ENCODE measurements at places on chromosomes 4 and X. TPM values are rescaled to one million over a fixed set of nuclear protein-coding genes. Genes with fewer than 3 reads are reported as not detected.
A peak's percentile ranks its signal among the peaks of the same experiment; 100 is the strongest.

DNA sequence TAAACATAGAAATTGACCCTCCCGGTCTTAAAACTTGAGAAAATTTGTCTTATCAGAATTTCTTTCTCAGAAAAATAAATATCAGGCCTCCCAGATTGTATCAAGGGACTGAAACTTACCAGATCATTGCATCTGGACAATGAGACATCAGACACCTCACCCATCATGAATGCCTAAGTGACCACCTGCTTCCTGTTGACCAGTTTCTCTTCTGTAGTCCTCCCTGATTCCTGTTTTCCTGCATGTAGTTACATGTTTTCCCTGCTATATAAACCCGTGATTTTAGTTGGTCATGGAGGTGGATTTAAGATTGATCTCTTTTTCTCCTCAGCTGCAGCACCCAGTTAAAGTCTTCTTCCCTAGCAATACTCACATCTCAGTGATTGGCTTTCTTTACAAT, 548.1 kb downstream of the PPP4R3C start:
- no peak overlapping the region for H3K27ac ChIP-seq
- no peaks in the 10 kb centered on the region for H3K36me3 ChIP-seq
- no peak for DNase-seq
- no peaks in the 10 kb centered on the region for H3K4me1 ChIP-seq
- H3K4me3 ChIP-seq: no peak overlapping the region

The ITGB1BP2 gene
- total RNA-seq: 7.1 TPM

DNA sequence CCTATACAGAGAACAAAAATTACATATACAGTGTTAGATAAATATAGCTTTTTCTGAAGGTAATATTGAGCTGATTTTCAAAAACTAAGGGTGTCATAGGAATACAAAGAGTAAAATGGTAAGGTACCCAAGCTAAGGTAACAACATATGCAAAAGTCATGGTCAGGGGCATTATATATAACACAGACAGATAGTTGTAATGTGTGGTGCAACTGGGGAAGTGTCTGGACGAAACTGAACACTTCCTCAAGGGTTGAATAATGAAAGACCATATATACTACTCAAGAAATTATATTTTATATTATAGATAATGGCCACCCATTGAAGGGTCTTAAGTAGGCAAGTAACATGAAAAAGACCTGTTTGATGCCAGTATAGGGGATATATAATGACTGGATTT, 262.1 kb upstream of the CXXC4 start:
- no peak overlapping the region for H3K27ac ChIP-seq
- no peaks in the 10 kb centered on the region for H3K4me1 ChIP-seq
- H3K4me3 ChIP-seq: no peak overlapping the region
- H3K27me3 ChIP-seq: no peaks in the 10 kb centered on the region
- no peaks in the 10 kb centered on the region for H3K36me3 ChIP-seq

DNA sequence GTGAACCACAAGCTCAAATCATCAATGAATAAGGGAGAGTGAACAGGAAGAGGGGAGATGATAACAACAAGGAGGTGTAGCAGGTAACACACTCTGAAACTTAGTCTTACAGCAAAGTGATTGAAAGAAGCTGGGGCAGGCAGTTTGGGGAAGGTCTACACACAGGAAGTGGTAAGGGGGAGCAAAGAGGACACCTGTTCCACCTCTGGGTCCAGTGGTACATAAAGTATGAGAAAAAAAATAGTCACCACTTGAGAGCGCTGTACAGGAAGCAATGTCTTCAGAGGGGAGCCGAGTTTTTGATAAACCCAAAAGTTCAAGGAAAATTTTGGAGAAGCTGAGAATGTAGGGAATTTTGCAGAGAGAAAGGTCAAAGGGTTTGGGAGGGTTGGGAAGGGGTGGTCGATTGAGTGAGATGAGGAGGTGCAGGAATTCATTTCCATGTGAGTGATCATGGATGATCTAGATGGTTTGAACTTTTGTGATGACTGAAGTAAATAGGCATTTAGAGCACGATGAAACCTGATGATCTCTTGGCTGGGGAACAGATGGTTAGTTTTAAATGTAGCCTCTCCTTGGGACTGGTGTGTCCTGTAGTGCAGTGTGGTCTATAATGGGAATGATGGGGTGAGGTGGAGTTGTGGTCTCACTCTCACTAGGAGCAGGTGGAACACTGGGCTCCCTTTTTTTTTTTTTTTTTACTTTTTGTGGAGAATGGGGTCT, 142.0 kb downstream of the RBMX2 start:
- no peak overlapping the region for H3K27ac ChIP-seq
- no peaks in the 10 kb centered on the region for H3K4me1 ChIP-seq
- H3K27me3 ChIP-seq: peaks cover 2% of the 10 kb centered on the region
- DNase-seq: no peak
- H3K4me3 ChIP-seq: no peak overlapping the region

DNA sequence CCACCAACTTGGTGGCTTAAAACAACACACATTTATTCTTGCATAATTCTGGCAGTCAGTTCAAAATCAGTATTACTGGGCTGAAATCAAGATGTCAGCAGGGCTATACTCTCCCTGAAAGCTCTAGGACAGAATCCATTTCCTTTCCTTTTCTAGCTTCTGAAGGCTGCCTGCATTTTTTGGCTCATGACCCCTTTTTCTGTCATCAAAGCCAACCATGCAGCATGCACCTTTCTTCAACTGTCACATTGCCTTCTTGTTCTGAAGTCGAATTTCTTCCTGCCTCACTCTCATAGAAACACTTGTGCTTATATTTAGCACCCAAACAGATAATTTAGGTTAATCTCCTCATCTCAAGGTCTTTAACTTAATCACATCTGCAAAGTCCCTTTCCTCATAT, 79.8 kb upstream of the PPP1R2C start:
- H3K36me3 ChIP-seq: no peaks in the 10 kb centered on the region
- no peaks in the 10 kb centered on the region for H3K4me1 ChIP-seq
- H3K27ac ChIP-seq: no peak overlapping the region
- H3K27me3 ChIP-seq: no peaks in the 10 kb centered on the region

GRCh38 chr4:1821679-1822567, 28.8 kb downstream of the FGFR3 start:
- no peaks in the 10 kb centered on the region for H3K27me3 ChIP-seq
- no peak overlapping the region for H3K27ac ChIP-seq
- H3K4me1 ChIP-seq: no peaks in the 10 kb centered on the region
- peaks cover 17% of the 10 kb centered on the region for H3K36me3 ChIP-seq

DNA sequence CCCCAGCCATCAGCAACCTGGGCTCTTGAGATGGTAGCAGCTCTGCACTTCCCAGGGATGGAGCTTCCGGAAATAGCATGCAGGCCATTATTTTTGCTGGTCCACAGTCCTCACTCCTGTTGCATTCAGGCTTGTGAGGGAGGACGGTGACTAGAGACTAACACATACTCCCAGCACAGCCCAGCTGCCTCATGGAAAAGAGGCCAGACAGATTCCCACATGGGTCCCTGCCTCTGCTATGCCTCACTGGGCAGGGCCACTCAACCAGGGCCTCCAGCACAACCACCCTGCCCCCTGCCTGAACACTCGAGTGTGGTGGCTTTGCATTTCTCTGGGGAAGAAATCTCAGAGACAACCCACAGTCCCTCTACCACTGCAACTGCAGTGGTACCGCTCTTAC, 1195.1 kb downstream of the PCDH18 start:
- no peak overlapping the region for H3K4me3 ChIP-seq
- no peaks in the 10 kb centered on the region for H3K36me3 ChIP-seq
- no peak for DNase-seq
- H3K27ac ChIP-seq: no peak overlapping the region

The GLUD2 gene
- total RNA-seq: 6.5 TPM

- no peaks in the 10 kb centered on the region for H3K36me3 ChIP-seq
- no peak for DNase-seq
- H3K27me3 ChIP-seq: peaks cover 5% of the 10 kb centered on the region
- H3K4me1 ChIP-seq: no peaks in the 10 kb centered on the region
- H3K4me3 ChIP-seq: no peak overlapping the region
Measured at GRCh38 chr4:80927420-80927819, 103.1 kb upstream of the BMP3 start.

DNA sequence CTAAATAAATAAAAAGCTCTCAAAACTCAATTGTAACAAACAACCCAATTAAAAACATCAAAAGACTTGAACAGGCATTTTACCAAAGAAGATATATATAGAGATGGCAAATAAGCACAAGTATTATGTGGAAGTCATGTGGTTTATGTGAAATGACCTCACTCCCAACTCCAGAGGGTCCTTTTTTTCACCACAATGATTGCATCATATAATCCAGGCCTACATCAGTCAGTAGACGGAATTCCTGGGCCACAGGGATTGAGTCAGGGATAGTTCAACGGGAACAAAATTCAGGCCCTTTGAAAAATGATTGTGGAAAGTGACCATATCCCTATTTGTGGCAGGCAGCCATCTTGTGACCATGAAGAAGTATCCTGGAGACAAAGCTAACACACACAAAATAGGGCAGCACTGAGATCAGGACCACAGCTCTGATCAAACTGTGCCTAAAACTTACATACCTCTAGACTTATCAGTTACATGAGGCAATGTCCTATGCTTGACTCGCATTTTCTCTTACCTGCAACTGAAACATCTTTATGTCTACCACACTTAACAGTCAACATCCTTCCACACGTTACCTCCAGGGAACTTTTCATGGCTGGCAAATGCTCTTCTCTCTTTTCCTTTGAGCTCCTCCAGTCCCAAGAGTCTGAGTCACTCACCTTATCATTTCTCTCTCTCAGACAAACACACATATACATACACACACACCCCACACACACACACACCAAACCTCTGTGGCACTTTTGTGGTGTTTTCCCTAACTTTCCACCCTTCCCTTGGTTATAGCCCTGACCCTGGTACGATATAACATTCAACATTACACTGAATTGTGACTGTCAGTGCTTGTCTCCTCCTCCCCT, 113.5 kb downstream of the PHF8 start:
- H3K27ac ChIP-seq: no peak overlapping the region
- no peak for DNase-seq
- H3K4me3 ChIP-seq: no peak overlapping the region
- peaks cover 13% of the 10 kb centered on the region for H3K36me3 ChIP-seq
- H3K4me1 ChIP-seq: no peaks in the 10 kb centered on the region

GRCh38 chr4:92359491-92359890, 55.7 kb downstream of the GRID2 start:
- H3K4me1 ChIP-seq: no peaks in the 10 kb centered on the region
- DNase-seq: no peak
- H3K36me3 ChIP-seq: no peaks in the 10 kb centered on the region
- no peak overlapping the region for H3K27ac ChIP-seq
- H3K4me3 ChIP-seq: no peak overlapping the region

- peak overlapping the region; percentile 21 for H3K27ac ChIP-seq
- H3K27me3 ChIP-seq: peaks cover 8% of the 10 kb centered on the region
- H3K4me3 ChIP-seq: no peak overlapping the region
- H3K4me1 ChIP-seq: peaks cover 27% of the 10 kb centered on the region
Measured at GRCh38 chrX:3697220-3697684, 16.2 kb downstream of the PRKX start.

DNA sequence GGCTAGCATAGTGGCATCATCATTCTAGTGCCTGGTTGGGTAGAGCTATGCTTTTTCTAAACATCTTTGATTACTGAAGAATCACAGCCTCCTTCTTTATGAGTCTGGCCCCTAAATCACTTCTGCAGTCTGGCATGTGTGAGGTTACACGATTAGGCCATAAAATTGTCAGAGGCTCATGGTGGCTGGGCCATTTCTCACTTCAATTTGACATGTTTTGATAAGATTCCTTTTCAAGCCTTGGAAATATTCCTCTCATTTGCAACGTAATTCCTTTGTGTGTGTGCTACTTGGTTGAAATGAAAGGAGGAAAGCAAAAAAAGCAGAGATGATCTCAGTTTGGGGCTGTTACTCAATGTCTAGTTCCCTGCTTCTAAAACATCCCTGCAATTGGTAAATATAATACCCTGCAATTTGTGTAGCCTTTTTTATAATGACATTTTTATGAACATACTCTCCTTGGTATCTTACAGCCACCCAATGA, 6.2 kb downstream of the CCKAR start:
- H3K27ac ChIP-seq: no peak overlapping the region
- H3K4me1 ChIP-seq: peaks cover 18% of the 10 kb centered on the region
- no peaks in the 10 kb centered on the region for H3K36me3 ChIP-seq
- H3K27me3 ChIP-seq: peaks cover 5% of the 10 kb centered on the region

- no peaks in the 10 kb centered on the region for H3K36me3 ChIP-seq
- no peaks in the 10 kb centered on the region for H3K27me3 ChIP-seq
- H3K4me1 ChIP-seq: peaks cover 51% of the 10 kb centered on the region
- no peak for DNase-seq
Measured at GRCh38 chr4:38311495-38312126, 351.4 kb downstream of the PTTG2 start.

The SMIM10 gene
- 2.6 TPM for total RNA-seq

The DOK7 gene
- total RNA-seq: not detected

GRCh38 chr4:7546152-7546808, 111.5 kb upstream of the PSAPL1 start:
- no peaks in the 10 kb centered on the region for H3K4me1 ChIP-seq
- H3K27ac ChIP-seq: peak overlapping the region; percentile 57
- no peak for DNase-seq
- no peaks in the 10 kb centered on the region for H3K27me3 ChIP-seq
- no peak overlapping the region for H3K4me3 ChIP-seq
- H3K36me3 ChIP-seq: no peaks in the 10 kb centered on the region

GRCh38 chr4:26609391-26609790, 25.5 kb downstream of the TBC1D19 start:
- no peak overlapping the region for H3K4me3 ChIP-seq
- no peak overlapping the region for H3K27ac ChIP-seq

The JCHAIN gene
- not detected for total RNA-seq

The ARMCX5 gene
- 13.2 TPM for total RNA-seq

- no peaks in the 10 kb centered on the region for H3K36me3 ChIP-seq
- no peak overlapping the region for H3K4me3 ChIP-seq
- no peaks in the 10 kb centered on the region for H3K4me1 ChIP-seq
- no peak for DNase-seq
Measured at GRCh38 chr4:36574816-36575215, 293.4 kb downstream of the DTHD1 start.

- H3K36me3 ChIP-seq: no peaks in the 10 kb centered on the region
- no peak overlapping the region for H3K4me3 ChIP-seq
- DNase-seq: no peak
- no peak overlapping the region for H3K27ac ChIP-seq
- peaks cover 13% of the 10 kb centered on the region for H3K27me3 ChIP-seq
- no peaks in the 10 kb centered on the region for H3K4me1 ChIP-seq
Measured at GRCh38 chr4:6372649-6373525, 99.5 kb downstream of the PPP2R2C start.

Data from neural crest cell (in vitro differentiated cells).